Omental fat pad (tissue), 4 donors: ENCODE measurements at places on chromosomes 6 and 20. TPM values are rescaled to one million over a fixed set of nuclear protein-coding genes. Genes with fewer than 3 reads are reported as not detected.

SCUBE3 gene
- 0.47 TPM for total RNA-seq

GGT7 gene
- 12.5 TPM for total RNA-seq

SLA2 gene
- total RNA-seq, result 1.6 TPM

SCGN gene
- total RNA-seq, result 8.5 TPM

BNIP5 gene
- total RNA-seq, result not detected

PNPLA1 gene
- not detected for total RNA-seq

ABHD16B gene
- total RNA-seq, result not detected

DNA sequence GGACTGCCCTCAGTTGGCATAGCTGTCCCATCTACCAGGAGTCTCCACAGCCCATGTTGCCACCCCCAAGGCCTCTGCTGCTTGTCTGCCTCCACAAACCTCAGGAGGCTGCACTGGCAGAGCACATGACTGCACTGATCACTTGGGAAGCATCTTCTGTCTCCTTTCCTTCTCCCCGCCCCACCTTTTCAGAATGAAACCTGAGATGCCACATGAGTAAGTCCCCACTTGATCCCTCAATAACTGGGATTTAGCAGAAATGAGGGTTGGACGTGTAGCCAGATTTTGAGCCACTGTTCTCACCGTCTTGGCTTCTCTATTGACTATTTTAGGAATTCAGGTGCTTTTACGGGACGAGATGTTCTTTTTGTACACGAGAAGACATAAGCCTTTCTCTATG, 328.4 kb downstream of the CDC5L start:
- DNase-seq, result no peak

- DNase-seq, result no peak
These were observed 220.8 kb downstream of the TRDN start for GRCh38 chr6:123415844-123416468.

DNA sequence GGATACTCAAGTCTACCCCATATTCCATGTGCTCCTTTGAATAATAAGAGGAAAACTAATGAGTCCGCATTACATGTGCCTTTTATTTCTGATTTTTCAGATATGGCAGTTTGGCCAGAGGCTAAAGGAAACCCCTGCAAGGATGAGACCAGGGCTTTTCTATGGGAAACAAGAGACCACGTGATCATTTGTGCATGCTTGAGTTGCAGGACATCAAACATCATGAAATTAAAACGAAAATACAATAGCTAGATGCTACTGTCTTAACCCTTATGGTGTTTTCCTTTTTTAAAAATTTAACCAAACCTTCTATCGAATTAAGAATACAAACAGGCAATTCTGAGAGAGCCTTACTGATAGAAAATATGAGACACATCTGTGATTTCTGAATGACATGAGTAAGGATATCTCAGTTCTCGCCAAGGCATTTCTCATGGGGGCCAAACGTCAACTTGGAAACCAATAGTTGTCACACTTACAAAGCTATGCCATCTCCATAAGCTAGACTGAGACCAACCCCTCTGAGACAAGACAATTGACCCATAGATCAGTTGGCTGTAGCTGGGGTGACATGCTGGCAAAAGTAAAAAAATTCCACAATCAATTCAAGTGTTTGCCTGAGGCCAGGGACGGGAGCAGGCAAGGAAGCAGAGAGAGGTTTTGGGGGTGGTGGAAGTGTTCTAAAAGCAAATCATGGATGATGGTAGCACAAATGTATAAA, 52.8 kb downstream of the RIPOR2 start:
- DNase-seq, result no peak

- DNase-seq, result no peak
These were observed 35.8 kb downstream of the SLC2A4RG start for GRCh38 chr20:63775096-63775978.

GRCh38 chr20:59613861-59614260, 9.5 kb downstream of the PHACTR3 start:
- no peak for DNase-seq

DNA sequence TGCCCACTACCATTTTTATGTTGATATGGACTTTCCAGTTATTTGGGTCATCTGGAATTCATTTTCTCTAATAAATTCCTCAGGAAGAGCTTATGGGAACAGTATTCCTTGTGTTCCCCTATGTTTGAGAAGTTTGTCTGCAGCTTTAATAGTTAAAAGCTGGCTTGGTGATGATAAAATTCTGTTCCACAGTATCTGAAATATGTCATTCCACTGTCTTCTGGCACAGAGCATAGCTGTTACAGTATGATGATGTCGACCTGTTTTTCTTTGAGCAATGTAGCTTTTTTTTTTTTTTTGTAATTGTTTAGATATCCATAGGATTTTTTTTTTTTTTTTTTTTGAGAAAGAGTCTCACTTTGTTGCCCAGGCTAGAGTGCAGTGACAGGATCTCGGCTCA, 43.2 kb downstream of the NCOA3 start:
- DNase-seq, result no peak

DNA sequence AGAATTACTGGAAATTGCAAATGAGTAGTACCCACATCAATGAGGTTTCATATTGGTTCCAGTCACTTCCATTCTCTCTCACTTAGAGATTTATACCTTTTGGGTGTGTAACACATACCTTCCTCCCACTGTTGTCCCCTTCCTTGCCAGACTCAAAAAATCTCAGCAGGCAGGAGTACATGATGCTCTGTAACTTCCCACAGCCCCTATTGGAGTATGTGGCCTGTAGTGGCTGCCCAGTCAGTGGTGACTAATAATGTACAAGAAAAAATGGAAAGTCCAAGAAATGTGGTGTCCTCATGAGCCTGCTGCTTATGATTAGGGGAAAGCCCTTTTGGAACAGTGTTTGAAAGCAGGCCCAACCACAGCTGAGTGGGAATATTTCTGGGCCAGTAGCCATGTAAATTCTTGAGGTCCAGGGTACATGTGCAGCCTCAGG, 312.0 kb downstream of the ZFAND3 start:
- no peak for DNase-seq

GRCh38 chr6:3227363-3228045, at the start of gene TUBB2B:
Gene TUBB2B, minus strand, starts transcription at chr6:3227653. Its CDS starts 110 bp downstream, at chr6:3227543.
- DNase-seq, result no peak

GRCh38 chr6:84583784-84584183, 180.6 kb downstream of the TBX18 start:
- no peak for DNase-seq

DNA sequence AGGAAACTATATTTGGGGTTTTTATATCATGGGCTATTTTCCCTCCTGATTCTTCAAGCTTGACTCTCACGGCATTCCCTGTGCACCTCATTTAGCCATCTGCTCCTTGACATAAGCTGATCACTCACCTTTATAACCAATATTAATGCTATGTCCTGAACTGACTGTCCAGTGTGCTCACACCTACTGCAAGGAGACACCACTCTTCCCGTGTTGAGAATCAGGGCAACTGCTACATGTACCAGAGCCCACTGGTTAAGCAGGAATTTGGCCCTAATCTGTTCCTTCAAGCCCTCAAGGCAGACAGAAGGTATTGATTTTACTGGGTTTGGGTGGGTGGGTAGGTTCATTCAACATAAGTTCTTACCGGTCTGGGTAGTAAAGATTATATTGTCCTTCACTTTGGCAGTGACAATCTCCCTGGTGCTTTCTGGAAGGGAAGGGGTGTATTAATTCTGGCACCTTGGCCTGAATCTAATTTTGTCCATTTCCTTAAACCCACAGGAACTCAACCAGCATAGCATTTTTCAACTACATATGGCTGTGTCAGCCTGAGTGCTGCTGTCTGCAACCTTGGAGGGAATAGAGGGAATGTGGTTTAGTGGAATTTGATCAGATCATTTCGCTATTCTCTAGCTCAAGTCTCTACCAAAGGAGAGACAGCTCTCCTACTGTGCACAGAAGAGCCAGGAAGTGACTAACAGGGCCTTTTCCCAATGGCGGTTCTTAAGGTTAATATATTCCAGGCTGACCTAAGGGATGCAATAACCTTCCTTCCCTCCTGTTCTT, 293.2 kb downstream of the BTBD9 start:
- DNase-seq, result no peak

- no peak for DNase-seq
These were observed 348.3 kb downstream of the BCKDHB start for GRCh38 chr6:80454661-80455365.

GRCh38 chr6:150494241-150494640, 105.4 kb upstream of the PLEKHG1 start:
- no peak for DNase-seq

GRCh38 chr6:16690608-16691142, 70.6 kb downstream of the ATXN1 start:
- no peak for DNase-seq

DNA sequence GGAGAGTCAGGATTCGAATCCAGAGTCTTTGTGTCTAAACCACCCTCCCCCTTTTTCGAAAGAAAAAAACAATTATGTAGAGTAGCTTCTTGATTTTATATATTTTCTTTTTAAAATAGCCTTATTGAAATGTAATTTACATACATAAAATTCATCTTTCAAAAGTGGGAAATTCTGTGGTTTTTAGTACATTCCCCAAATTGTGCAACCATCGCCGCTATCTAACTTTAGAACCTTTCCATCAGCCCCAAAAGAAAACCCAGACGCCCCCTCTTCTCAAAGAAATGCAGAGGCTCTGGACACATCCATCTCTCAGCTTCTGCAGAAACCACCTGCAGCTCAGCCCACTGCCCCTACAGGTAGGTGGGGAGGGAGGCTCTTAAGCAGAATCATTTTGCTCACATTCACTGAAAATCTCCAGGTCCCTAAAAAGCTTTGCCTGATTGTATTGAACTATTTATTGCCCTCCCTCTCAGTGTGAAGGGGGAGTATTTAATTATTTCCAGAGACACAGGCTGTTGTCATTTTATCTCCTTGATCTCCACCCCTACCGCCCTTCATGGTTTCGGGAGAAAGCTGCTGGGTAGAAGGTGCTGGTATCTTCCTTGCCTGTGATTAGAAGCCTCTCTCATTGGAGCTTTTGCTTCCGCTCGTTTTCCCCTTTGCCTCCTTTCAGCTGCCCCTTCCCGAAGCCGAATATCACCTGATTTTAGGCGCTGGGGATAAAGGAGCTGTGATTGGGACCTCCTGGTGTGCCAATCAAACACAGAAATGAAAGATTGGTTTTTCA, 68.7 kb upstream of the KCNG1 start:
- DNase-seq, result no peak

DNA sequence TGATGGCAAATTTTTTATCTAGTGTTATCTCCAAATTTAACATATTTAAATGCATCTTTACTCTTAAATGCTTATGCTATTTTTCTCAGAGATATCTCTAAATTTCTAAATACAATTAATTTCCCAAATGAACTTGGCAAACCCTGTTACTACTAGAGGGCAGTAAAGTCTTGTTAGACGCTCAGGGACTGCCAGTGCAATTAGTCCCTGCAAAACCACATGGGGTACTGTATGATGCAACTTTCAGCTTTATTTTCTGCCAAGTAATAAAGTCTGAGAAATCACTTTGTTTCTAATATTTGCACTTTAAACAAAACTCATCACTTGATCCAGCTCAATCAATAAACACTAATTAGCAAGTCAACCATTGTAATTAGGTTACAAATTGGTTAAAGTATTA, 76.0 kb upstream of the ADGRB3 start:
- DNase-seq, result no peak

DNA sequence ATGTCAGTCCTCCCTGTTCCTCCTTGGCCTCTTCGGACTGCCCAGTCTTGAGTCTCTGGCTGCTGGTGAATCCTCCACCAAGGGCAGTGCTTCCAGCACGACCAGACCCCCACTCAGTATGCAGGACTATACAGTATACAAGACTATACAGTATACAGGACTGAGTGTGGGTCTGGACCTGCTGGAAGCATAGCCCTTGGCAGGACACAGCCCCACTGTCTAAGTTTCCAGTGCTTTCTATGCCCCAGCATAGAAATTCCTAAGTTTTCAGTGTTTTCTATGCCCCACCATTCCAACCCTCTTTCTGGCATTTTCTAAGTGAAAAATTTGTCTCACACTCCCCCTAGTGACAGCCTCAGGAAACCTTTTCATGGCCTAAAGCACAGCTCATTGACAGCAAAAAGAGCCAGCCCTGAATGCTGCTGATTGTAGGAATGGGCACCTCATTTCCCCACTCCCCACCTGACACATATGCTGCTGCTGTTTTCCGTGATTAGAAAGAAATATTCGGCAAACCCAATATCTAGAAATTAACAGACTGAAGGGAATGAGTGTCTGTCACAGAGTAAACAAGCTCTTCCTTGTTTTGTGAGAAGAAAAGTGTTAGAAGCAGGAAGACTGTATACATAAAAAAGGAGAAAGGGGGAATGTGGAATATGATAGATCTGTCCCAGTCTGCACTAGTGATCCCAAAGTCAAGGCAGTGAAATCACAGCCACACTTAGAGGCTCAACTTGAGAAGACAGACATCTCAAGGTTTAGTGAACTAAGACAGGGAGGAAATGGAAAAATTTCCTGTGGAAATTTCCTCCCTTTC, 206.9 kb downstream of the IBTK start:
- no peak for DNase-seq
